Adrenal gland (tissue), 19 donors: ENCODE measurements at places on chromosomes 12 and 14.
A peak's percentile ranks its signal among the peaks of the same experiment; 100 is the strongest.

DNA sequence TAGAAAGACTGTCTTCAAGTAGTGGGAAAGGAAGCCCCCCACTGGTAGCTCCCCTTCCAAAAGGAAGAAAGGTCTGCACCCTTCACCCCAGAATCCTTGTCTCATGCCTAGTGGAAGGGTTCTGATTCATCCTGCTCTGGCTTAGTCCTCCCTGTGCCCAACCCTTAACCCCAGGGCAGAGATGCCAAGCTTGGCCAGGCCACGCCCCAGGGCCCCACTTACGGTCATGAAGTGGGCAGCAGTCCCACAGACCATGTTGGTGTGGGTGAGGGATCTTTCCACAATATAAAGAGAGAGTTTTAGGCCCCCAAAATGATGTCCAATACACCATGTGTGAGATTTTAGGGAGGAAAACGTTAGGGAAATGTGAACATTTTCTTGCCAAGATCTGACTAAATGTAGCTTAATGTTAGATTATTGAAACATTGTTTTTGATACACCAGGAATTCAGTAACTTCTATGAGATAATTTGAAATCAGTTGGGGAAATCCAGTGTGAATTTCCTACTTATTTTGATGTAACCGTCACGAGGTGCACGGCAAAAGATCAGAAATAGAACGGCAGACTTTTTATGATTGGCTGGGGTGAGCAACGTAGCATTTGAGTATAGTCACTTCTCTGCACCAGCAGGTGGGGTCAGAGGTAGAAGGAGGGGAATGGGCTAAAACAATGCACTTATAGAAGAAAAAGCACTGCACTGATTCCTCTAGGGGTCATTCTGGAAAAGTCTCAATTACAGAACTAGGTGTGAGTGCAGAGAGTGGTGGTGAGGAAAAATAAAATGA, 8.2 kb upstream of the SSPN start:
- no peaks in the 10 kb centered on the region for H3K36me3 ChIP-seq
- H3K4me1 ChIP-seq: no peaks in the 10 kb centered on the region

DNA sequence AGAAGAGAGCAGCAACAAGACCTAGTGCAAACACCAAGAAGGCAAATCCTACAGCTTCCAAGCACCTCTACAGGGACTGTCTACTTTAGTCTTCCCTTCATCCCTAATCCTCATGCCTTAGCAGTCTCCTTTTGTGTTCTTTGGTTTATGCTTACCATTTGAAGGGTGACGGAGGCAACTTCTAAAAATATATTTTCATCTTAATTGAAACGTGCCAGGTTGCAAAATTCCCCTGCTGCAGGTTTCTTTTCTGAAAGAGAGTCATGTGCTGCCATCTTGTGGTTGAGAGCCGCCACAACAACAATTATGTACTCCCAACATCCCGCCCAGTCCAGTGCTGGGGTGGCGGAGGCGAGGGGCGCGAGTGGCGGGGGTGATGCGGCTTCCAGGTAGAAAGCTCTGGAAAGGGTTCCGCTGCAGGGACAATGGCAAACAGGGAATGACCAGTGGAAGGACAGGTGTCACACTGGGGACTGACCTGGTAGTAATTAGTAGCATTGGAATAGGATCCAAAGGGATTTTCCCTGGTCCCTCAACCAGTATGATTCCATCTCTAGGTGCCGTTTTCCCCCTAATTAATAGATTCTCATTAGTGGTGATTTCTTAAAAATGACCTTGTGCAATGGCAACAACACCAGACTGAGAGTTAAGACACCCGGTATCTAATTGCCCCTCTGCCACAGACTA, 80.3 kb upstream of the GNG2 start:
- no peaks in the 10 kb centered on the region for H3K4me1 ChIP-seq
- no peak overlapping the region for H3K4me3 ChIP-seq
- H3K36me3 ChIP-seq: no peaks in the 10 kb centered on the region
- H3K27ac ChIP-seq: no peak overlapping the region
- peak; percentile 71 for DNase-seq
- no peaks in the 10 kb centered on the region for H3K27me3 ChIP-seq

- H3K4me1 ChIP-seq: peaks cover 13% of the 10 kb centered on the region
- no peaks in the 10 kb centered on the region for H3K36me3 ChIP-seq
- no peak for DNase-seq
- H3K4me3 ChIP-seq: peak overlapping the region; percentile 49
- peaks cover 45% of the 10 kb centered on the region for H3K27me3 ChIP-seq
- no peak overlapping the region for H3K27ac ChIP-seq
Observed at GRCh38 chr14:104844306-104845032, 20.6 kb upstream of the CEP170B start.

GRCh38 chr12:124264089-124264795, 30.7 kb upstream of the RFLNA start:
- no peaks in the 10 kb centered on the region for H3K27me3 ChIP-seq
- no peak for DNase-seq
- H3K36me3 ChIP-seq: no peaks in the 10 kb centered on the region
- no peak overlapping the region for H3K27ac ChIP-seq

DNA sequence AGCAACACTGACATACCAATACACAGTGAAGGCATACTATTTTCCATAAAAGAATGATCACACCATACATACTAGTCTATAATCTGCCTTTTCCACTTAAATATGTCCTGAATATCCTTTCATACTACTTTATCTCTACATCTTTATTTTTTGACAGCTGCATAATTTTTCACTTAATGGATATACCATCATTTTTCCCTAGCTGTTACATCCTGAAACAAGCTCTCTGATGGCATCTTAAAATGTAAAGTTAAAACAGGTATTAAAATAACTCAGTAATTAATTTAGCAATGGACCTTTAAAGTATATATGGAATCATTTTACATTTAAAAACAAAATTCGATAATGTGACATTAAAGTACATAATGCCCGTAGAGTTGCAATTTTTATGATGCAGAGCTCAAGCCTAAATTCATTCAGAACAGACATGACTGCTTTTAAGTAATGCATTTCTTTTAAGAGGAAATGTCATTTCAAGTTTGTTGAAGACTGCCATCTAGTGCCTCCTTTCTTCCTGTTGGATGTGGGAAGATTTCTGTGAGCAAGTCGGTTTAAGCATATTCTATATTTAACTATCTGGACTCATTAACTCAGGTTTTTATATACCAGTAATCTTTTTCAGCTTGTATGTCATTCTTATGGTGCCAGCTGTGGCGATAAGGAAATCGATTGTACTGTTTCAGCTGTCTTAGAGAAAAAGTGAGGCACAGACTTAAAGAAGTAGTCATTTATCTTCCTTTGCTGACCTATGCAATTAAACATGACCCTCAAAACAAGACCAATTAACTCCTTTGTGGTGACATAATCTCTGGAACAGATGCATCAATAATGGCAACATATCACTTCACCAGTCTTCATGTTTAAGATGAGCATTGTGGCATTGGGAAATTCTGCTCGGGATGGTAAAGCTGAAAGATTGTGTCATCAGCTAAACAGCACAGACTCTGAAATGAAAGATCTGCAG, 20.3 kb downstream of the PRICKLE1 start:
- no peaks in the 10 kb centered on the region for H3K36me3 ChIP-seq
- H3K4me1 ChIP-seq: peaks cover 4% of the 10 kb centered on the region
- no peak for DNase-seq
- no peaks in the 10 kb centered on the region for H3K27me3 ChIP-seq
- no peak overlapping the region for H3K27ac ChIP-seq
- H3K4me3 ChIP-seq: no peak overlapping the region

DNA sequence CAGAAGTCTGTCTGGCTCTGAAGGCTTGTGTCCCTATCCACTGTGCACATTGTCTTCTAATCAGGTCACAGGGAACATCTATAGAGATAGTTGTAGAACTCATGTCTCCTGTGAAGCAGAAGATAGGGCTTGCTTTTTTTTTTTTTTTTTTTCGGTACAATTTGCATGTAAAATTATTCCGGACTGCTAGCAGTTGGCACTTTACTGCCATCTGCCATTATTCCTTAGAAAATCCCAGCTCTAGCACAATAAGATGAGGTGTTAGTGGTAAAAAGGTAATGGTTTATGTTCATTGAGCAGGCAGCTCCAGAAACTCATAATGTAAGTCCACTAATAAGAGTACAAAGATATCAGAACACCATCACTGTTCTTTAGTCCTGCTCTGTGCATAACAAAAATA, 8.7 kb downstream of the MYRFL start:
- no peak for DNase-seq
- no peaks in the 10 kb centered on the region for H3K36me3 ChIP-seq
- H3K27me3 ChIP-seq: no peaks in the 10 kb centered on the region
- H3K4me3 ChIP-seq: no peak overlapping the region
- peaks cover 29% of the 10 kb centered on the region for H3K4me1 ChIP-seq

GRCh38 chr12:91033251-91033650, 24.6 kb downstream of the KERA start:
- no peak overlapping the region for H3K27ac ChIP-seq
- no peaks in the 10 kb centered on the region for H3K27me3 ChIP-seq
- DNase-seq: no peak
- no peaks in the 10 kb centered on the region for H3K36me3 ChIP-seq
- H3K4me3 ChIP-seq: no peak overlapping the region

DNA sequence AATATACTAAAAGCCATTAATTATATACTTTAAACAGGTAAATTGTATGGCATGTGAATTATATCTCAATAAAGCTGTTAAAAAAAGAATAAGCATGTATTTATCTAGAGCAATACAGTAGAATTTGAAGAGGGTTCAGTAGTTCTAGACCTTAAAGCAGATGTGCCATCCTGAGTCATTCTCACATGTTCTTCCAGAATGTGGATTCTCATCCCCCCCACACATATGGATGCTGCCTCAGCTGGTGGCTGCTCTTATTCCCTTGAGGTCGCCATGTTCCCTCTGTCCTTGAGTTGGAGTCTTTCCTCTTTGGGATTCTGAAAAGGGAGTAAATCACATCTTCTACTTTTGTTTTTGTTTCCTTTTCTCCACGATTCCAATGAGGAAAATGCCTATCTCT, 321.3 kb downstream of the AEBP2 start:
- no peaks in the 10 kb centered on the region for H3K36me3 ChIP-seq
- no peak for DNase-seq
- no peak overlapping the region for H3K4me3 ChIP-seq
- no peaks in the 10 kb centered on the region for H3K27me3 ChIP-seq

GRCh38 chr14:97977651-97978261, 1180.6 kb downstream of the VRK1 start:
- no peak overlapping the region for H3K27ac ChIP-seq
- H3K4me1 ChIP-seq: no peaks in the 10 kb centered on the region
- H3K27me3 ChIP-seq: no peaks in the 10 kb centered on the region
- no peaks in the 10 kb centered on the region for H3K36me3 ChIP-seq
- H3K4me3 ChIP-seq: no peak overlapping the region

DNA sequence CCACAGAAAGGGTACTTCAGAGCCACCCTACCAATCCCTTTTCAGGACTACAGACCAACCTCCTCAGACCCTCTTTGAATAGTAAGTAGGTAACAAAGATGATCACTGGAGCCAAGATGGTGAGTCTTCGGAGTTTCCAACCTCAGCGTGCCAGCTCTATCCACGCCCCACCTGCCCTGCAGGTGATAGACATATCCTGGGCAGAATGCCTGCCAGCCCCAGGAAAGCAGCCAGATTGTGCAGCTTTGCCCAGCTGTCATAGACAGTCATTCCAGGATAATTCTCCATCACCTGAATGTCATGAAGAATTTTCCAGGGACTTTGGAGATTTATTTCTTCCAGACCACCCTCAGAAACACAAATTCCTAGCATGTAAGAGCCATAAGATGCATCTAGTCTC, 434.4 kb downstream of the RGS6 start:
- H3K4me1 ChIP-seq: no peaks in the 10 kb centered on the region
- H3K4me3 ChIP-seq: no peak overlapping the region
- no peaks in the 10 kb centered on the region for H3K36me3 ChIP-seq
- no peak overlapping the region for H3K27ac ChIP-seq
- no peaks in the 10 kb centered on the region for H3K27me3 ChIP-seq

DNA sequence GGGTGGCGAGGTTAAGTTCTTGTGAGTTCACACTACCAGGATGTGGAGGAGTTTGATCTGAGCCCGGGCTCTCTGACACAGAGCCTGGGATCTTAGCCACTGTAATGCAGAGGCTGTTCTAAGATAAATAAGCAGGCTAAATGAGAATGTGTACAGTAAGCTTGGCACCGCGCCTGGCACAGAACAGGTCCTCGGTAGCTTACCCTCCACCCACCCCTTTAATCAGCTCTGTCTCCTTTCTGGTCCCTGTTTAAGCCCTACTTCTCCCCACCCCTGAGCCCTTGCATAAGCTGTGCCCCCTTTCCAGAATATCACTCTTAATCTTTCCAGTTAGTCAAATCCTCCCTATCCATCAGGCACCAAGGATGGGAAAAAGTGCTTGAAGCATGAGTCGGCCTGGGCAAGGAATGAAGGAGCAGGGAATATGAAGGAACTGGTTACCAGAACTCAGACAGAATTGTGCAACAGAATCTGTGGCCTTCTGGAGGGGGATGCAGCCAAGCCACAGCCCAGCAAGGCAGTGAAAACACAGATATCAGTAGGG, 32.8 kb upstream of the CMKLR1 start:
- H3K27me3 ChIP-seq: no peaks in the 10 kb centered on the region
- no peak overlapping the region for H3K4me3 ChIP-seq
- H3K4me1 ChIP-seq: no peaks in the 10 kb centered on the region
- no peaks in the 10 kb centered on the region for H3K36me3 ChIP-seq
- H3K27ac ChIP-seq: no peak overlapping the region
- DNase-seq: no peak

DNA sequence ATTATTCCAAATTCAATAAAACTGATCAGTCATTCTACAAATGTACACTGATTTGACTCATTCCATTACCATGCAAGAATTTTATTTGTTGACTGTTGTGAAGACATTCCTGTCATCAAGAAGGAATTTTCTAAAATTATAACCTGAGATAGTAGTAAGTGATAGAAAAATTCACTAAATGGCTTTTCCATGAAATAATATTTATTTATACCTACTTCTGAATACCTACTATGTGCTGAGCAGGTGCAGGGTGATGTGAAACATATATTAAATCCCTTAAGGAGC, 841.7 kb downstream of the NRXN3 start:
- H3K4me1 ChIP-seq: no peaks in the 10 kb centered on the region
- H3K36me3 ChIP-seq: no peaks in the 10 kb centered on the region
- no peak overlapping the region for H3K27ac ChIP-seq
- DNase-seq: no peak
- H3K27me3 ChIP-seq: no peaks in the 10 kb centered on the region
- no peak overlapping the region for H3K4me3 ChIP-seq

GRCh38 chr12:19694627-19695026, 255.3 kb downstream of the AEBP2 start:
- H3K4me3 ChIP-seq: no peak overlapping the region
- H3K36me3 ChIP-seq: no peaks in the 10 kb centered on the region
- no peaks in the 10 kb centered on the region for H3K4me1 ChIP-seq
- no peak overlapping the region for H3K27ac ChIP-seq
- H3K27me3 ChIP-seq: no peaks in the 10 kb centered on the region
- DNase-seq: no peak

DNA sequence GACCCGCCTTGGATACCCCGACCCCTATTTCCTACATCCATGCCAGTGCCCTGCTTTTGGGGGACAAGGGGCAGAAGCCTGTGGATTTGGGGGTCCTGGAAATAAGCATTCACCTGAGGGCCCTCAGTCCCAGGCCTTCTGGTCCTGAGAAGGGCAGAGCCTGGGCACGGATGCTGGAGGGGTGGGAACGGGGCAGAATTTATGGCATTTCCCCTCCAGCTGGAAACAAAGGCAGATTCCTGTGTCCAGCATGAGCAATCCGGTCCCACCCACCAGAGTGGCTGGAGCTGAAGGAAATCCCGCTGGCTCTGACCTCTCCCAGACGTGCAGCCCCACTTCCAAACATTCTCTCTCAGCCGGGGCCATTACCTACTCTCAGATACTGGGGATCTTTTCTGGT, 9.3 kb downstream of the ANKRD33 start:
- H3K4me1 ChIP-seq: no peaks in the 10 kb centered on the region
- H3K27ac ChIP-seq: no peak overlapping the region
- no peak for DNase-seq
- H3K4me3 ChIP-seq: no peak overlapping the region
- H3K36me3 ChIP-seq: no peaks in the 10 kb centered on the region
